ENCODE measurements at places on chromosomes 12 and 14. TPM values are rescaled to one million over a fixed set of nuclear protein-coding genes. Genes with fewer than 3 reads are reported as not detected.

The ATF7IP gene
- 22.8 TPM for total RNA-seq

The GARIN6 gene
- not detected for total RNA-seq

The NAP1L1 gene
- 224 TPM for total RNA-seq

The CELA1 gene
- total RNA-seq: not detected
